Stimulated activated CD8-positive, alpha-beta memory T cell treated with anti-CD3 and anti-CD28 coated beads, Interleukin-7, amount 100 ng/mL, for 24 hours (primary cell): ENCODE measurements at places on chromosomes 13 and 19.

DNA sequence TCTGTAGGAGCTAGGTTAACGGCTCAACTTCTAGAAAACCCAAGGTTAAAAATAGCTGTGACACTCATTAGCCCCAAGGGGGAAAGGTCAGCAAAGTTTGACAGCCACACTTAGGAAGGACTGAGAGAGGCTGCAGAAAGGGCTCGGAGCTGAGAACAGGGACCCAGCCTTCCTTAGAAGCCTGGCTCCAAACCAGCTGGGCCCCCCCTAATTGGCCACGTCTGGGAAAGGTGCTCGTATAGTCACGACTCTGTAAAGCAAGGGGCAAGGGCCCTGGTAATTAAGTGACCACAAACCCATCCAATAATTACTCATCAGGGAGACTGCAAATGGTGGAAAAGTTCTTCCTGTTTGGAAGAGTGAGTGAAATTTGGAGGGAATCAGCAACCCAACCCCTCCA is 90.5 kb downstream of the RNASEH2B start:
- DNase-seq, result no peak

DNA sequence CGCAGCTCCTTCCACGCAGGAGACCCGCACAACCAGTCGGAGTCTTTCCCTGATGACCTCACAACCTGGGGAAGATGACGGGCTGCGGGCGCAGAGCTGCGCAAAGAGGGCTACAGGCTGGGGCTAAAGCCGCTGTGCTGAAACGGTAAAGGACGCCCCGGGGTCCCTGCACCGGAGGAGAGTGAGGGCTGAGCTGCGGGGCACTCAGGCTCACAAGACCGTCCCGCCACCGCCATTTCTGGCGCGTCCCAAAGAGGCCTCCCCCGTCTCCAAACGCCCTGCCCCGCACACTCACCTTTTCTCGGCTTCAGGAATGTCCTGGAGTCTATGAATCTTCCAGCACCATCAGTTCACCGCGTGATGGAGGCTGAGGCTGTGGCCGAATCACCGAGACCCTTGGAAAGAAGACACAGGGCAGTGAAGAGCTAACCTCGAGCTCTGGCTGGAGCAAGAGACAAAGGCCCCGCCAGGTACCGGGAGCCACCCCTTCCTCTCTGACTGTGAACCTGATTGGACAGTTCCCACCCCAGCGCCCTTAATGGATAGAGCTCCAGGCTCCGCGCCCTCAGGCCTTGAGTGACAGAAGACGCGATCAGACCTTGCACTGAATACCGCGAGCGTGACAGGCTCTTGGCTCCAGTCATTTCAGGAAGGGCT is 41.8 kb upstream of the ZNF429 start:
- DNase-seq, result no peak

DNA sequence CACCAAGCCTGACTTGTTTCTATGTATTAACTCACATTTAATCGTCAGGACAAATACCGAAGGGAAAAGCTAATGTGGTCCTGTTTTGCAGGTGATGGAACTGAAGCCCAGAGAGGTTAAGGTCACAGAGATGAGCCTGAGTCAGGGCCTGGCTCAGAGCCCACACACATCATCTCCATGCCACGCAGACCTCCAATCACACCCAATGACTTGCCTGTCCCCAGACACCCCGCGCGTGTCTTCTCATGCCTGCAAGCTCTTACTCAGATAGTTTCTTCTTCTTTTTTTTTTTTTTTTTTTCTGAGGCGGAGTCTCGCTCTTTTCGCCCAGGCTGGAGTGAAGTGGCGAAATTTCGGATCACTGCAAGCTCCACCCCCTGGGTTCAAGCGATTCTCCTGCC is 16.4 kb downstream of the SIX5 start:
- no peak for DNase-seq

DNA sequence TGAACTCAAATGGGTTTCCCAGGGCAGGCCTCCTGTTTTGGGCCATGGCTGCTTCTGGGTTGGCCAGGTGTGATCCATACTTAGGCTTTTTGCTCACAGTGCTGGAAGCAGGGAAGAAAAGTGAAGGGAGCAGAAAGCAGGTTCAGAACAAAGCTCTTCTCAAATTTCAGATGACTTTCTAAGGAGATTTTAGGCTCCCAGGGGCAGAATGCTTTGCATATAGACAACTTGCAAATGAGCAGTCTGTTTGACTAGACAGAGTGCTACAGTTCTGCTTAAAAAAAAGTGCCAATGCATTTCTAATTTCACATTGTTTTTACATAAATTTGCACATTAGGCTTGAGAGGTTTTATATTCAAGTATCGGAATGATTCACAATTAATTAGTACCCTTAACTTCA is 2.6 kb upstream of the SLC10A2 start:
- DNase-seq, result no peak

DNA sequence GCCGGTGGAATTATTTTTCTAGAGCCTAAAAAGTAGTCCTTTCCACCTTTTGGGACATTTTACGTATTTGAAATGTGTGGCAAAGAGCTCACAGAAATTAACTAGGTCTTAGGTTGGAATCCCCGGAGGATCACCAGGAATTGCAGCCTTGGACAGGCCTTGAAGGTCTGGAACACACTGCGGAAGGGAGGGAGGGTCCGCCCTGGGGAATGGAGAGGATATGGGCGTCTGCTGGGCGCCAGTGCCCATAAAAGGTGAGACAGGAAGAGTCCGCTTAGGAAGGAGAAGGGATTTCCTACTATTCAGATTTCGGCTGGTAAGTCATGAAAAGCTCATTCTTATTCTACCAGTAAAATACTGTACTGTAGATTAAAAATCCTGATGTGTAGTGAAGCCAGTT is 111.9 kb downstream of the COL4A2 start:
- no peak for DNase-seq

GRCh38 chr13:26558074-26558805 is 757 bp downstream of the WASF3 start:
- no peak for DNase-seq

- no peak for DNase-seq
These were observed 3.1 kb downstream of the RPS28 start for GRCh38 chr19:8324186-8325050.

GRCh38 chr13:38902551-38902950 is 88.1 kb downstream of the STOML3 start:
- DNase-seq, result no peak

- no peak for DNase-seq
These were observed 123.8 kb upstream of the IRS2 start for GRCh38 chr13:109910194-109910593.

DNA sequence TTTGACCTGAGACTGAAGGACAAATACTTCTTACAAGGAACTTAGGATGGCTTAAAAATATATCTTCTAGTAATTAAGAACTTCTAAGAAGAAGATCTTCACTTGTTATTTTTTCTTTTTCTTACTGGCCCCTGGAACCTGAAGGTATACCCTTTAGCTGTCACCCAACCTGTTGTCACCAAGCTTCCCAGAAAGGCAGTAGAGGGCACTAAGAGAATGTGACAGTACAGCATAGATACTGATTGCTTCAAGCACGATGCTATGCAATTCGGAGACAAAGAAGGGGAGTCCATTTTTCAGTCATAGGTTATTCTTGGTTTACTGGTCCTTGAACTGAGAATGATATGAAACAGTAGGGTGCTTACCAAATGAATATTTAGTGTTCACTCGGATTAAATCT is 208.3 kb upstream of the PCDH9 start:
- no peak for DNase-seq

DNA sequence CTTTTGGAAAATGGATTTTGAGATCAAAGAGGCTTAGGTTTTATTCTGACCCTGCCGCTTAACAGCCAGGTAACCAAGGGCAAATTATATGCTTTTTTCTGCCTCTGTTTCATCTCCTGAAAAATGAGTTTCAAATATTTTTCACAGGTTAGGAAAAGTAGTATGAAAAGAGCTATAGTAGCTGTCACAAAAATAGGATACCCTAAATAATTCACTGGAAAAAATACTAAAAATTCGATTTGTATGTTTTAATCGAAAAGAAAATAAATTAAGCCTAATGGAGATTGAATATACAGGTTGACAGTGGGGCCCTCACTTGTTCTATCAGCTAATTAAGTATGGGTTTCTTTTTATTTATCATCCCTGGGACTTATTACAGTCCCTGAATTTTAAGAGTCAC is 58.3 kb downstream of the RNF6 start:
- DNase-seq, result no peak

- DNase-seq, result no peak
These were observed 659.3 kb downstream of the DIAPH3 start for GRCh38 chr13:59504407-59504806.

- DNase-seq, result no peak
These were observed 12.2 kb upstream of the CDC16 start for GRCh38 chr13:114222461-114222968.

DNA sequence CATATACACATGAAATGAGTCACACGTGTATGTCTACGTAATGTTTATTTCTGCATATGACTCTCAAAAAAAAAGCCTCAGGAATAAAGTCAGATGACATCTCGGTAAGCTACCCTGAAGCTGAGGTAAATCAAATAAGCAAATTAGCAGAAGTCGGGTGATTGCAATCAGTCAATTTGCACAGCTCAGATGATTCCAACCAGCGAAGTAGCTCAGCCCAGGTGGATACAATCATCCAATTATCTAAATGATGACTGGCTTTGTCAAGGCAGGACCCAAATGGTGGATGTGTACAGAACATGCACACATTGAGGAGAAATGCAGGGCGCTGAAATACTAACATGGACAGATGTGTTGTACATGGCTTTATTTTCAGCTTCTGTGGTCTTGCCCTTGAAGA is 148.5 kb downstream of the ZNF486 start:
- DNase-seq, result no peak

GRCh38 chr19:50703915-50704796 is 15.4 kb downstream of the SHANK1 start:
- DNase-seq, result no peak

DNA sequence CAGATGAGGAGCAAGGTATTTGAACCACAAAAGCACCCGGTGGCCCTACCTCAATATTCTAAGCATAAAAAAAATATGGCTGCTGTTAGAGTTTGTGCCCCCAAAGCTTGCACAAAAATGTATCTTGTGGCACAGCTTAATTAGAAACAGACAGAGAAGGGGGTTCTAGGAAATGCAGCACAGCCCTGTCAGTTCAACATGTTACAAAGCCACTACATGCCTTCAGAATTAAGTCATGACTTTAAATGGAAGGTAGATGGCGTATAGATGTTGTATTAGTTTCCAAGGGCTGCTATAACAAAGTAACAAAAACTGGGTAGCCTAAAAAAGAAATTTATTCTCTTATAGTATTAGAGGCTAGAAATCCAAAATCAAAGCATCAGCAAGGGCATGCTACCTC is 703.8 kb downstream of the DIAPH3 start:
- DNase-seq, result no peak

DNA sequence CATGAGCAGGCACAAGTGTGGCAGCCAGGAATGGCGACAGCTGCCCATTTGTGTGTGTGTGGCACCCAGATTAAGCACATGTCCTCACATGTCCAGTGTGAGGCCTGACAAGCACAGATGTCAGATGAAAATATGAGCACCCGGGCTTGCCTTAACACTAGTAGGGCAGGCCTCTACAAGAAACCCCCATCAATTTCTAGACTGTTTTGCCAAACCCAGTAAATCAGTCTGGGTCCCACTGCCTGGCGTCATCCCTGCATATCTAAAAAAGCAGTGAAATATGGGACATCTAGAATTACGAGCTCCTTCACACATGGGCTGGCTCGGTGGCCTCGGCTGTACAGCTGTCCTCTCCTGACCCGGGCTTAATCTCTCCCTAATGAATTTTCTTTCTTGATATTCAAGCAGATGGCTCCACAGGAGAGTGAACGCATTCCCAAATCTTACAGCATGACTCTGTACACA is 432.7 kb downstream of the FOXO1 start:
- no peak for DNase-seq

GRCh38 chr19:2392366-2392765 is 32.3 kb downstream of the TMPRSS9 start:
- no peak for DNase-seq

DNA sequence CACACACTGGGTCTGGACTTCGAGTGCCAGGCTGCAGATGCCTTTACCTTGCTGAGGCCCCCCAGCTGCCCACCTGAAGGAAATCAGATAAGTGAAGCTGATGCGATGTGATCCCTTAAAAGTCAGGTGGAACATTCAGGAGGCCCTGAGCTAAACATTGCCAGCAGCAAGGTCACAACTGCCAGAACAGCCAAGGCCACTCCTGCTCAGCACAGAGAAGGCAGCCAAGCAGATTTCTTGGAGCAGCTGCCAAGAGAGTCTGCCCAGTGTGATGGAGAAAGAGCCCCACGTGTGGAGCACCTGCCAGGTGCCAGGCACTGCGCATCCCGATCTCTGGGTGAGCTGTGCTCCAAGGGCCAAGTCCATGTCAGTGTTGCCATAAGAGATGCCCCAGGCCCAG is 20.6 kb upstream of the UQCRFS1 start:
- no peak for DNase-seq

GRCh38 chr13:38167164-38167822 is 182.4 kb upstream of the UFM1 start:
- DNase-seq, result no peak

- DNase-seq, result no peak
These were observed 2.6 kb downstream of the UBXN6 start for GRCh38 chr19:4454747-4455718.

GRCh38 chr19:18684642-18684993 is 1.1 kb downstream of the CRTC1 start:
- no peak for DNase-seq

GRCh38 chr19:55112777-55113569 is 4.5 kb downstream of the PPP1R12C start:
- DNase-seq, result no peak

DNA sequence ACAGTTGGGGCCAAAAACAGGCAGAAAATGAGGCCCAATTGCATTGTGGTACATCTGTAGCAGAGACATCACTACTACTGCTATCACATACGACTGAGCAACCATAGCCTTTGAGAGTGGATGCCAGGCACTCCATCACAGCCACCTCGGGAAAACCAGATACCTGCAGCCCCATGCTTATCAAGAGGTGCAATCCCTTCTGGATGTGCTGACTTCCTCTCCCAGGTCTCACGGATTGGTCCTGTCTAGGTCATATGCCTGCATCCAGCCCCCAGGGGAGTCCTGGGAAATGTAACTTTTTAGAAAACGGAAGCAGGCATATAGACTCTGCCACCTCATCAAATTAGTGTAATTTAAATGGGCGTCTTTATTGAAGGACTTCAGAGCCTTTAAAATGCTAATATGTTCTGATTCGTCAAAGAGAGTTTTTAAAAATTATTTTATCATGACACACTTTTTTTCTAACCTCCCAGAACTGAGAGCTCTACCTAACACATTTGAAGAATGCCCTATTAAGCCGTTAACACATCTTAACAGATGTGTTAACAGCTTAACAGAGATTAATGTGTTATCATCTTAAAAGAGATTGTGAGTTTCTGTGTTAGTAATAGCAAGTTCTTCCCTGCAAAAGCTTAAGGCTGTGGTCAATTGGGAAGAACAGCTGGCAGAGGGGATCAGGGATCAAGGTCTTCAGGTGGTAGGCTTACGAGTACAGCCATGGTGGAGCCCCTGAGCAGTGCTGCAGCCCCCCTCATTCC is 63.9 kb downstream of the DLEU7 start:
- DNase-seq, result no peak

DNA sequence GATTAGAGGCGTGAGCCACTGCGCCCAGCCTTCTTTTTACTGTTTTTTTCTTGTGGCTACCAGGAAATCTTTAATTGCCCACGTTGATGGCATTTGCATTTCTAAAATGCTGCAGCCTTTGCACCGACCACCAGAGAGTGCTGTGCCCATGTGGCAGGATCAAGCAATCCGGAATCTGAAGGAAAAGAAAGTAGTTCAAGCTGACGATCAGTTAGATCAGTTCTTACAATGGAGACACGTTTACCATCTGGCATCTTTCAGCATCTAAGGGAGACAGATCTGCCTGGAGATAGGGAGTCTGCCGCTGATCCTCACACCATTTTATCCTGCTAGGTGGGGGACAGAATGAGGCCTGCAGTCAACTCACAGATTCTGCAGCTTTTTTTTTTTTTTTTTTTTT is 19.9 kb downstream of the TINCR start:
- DNase-seq, result no peak
